Thoracic aorta (tissue), 2 donors: ENCODE measurements at places on chromosomes 5 and 9. TPM values are rescaled to one million over a fixed set of nuclear protein-coding genes. Genes with fewer than 3 reads are reported as not detected.

The GFM2 gene
- 12.6 TPM for total RNA-seq

The MAST4 gene
- 47.8 TPM for total RNA-seq

The LRRC70 gene
- 4.2 TPM for total RNA-seq

- no peak for DNase-seq
Measured at GRCh38 chr9:132241483-132241839, 79.6 kb downstream of the NTNG2 start.

DNA sequence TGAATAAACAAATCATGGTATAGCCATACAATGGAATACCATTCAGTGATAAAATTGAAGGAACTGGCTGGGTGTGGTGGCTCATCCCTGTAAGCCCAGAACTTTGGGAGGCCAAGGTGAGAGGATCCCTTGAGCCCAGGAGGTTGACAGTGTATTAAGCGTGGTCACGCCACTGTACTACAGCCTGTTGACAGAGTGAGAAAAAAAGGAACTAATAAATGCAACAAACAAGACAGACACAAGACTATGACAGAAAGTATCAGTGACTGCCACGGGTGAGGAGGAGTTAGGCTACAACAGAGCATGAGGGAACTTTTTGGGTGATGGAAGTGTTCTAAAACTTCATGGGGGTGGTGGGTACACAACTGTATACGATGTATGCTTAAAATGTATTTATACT lies 2.2 kb downstream of the FNIP1 start:
- no peak for DNase-seq

- no peak for DNase-seq
Measured at GRCh38 chr5:78341440-78341839, 19.0 kb upstream of the SCAMP1 start.

- DNase-seq: no peak
Measured at GRCh38 chr9:125049212-125050049, 93.9 kb downstream of the SCAI start.

GRCh38 chr9:13939134-13939533 lies 374.8 kb downstream of the NFIB start:
- no peak for DNase-seq

DNA sequence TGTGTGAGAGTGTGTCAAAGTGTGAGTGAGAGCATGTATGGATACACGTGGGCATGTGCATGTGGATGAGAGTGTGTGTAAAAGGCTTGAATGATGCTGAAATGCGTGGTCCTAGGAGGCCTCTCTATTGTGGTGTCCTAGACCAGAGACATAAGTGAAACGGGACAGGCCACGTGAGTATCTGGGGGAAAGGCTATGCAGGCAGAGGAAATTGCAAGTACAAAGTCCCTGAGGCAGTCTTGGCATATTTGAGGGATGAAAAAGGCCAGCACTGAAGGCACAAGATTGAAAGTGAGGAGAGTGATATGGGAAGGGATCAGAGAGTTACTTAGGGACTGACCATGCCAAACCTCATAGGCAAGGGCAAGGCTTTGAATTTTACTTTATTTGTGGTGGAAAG lies 67.2 kb upstream of the CCDC152 start:
- DNase-seq: no peak

DNA sequence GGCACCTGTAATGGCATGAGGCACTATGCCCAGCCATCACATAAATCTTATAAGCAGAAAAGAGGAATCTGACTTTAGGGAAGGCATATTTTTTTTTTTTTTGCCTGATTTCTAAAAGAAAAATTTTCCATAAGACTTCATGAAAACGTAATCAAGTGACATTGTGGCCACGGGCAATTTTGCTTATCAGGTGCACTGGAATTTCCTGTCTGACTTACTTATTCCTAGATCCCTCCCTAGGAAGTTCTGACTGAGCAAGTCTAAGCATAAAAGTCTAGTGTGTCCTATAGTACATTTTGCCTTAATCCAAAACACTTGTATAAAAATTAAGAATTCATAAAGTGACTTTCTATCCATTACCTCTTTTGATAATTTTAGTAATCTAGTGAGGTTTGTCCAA lies 12.5 kb downstream of the C5orf46 start:
- no peak for DNase-seq

GRCh38 chr5:172170251-172170701 lies 17.7 kb downstream of the STK10 start:
- no peak for DNase-seq
